ENCODE measurements at places on chromosomes 16 and 17.

DNA sequence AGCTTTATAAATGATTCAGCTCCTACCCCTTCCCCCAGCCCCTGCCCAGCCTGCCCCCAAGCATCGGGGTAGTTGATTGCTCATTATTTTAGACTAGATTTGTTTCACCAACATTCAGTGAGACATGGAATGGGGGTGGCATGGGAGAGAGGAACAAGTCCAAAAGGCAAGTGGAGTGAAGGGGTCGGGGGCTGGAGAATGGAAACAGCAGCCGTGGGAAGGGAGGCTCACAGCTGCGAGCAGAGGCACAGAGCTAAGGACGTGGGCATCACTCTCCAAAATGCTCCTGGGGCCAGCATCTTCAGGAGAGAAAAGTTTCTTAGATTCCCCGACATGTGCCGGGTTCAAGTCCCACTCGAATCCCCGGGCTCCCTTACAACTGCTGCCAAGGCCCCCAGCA lies 19.3 kb downstream of the PIPOX start:
- DNase-seq = no peak

GRCh38 chr16:66360624-66361324 lies 5.7 kb upstream of the CDH5 start:
- DNase-seq = no peak

- no peak for DNase-seq
Measured at GRCh38 chr16:54009464-54010176, 277.0 kb downstream of the IRX3 start.

- DNase-seq = no peak
Measured at GRCh38 chr17:27593232-27593856, 37.6 kb upstream of the LGALS9 start.

DNA sequence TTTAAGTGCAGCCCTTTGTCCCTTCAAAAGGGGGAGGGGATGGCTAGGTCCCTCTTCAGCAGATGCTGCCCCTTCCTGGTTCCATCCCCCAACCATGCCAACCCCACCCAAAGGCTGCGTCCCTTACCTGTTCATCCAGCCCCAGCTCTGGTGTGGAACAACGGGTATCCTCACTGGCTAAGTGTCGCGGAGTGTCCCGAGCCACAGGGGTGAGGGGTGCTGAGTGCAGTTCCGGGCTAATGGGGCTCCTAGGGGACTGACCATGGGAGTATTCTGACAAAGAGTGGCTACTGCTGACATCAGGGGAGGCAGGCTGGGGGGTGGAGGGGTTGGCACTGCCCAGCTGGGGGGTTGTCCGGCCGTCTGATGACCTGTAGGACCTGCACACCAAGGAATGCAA lies 32.9 kb downstream of the STH start:
- no peak for DNase-seq

GRCh38 chr17:39191750-39192510 lies 5.5 kb downstream of the CACNB1 start:
- no peak for DNase-seq

GRCh38 chr17:79696610-79696982 lies 34.1 kb upstream of the ENPP7 start:
- DNase-seq = no peak

DNA sequence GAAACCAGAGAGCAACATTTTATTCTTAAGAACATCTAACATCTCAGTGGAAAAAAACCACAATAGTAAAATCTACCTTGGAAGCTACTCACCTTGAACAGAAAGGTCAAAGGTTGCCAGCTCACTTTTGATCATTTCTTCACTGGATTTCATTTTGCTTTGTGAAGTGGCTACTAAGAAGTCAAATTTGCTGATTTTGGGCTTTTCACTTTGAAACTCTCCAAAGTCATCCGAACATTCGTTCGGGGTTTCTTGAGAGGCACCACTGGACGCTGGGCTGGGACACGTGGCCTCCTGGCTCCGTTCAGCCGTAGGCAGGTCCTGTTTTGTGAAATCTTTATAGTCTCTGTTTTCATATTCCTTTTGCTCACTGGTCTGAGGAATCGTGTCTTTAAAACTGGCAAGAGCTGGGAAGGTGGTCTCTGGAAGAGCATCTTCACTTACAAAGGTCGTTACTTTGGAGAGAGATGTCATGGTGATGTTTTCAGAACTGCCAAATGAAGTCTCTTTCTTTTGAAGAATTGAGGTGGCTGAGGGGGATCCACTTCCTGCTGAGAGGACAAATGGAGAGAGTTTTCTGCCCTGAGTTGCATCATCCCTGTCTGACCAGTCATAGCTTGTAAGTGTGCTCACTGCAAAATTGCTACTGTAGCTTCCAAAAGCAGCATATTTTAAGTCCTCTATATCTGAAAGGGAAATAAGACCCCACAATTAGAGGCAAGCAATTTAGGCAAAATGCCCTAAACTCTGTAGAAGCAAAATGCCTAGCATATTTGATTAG lies 52.4 kb downstream of the DUSP14 start:
- no peak for DNase-seq

GRCh38 chr17:58730937-58731336 lies 24.7 kb upstream of the PPM1E start:
- DNase-seq = no peak

DNA sequence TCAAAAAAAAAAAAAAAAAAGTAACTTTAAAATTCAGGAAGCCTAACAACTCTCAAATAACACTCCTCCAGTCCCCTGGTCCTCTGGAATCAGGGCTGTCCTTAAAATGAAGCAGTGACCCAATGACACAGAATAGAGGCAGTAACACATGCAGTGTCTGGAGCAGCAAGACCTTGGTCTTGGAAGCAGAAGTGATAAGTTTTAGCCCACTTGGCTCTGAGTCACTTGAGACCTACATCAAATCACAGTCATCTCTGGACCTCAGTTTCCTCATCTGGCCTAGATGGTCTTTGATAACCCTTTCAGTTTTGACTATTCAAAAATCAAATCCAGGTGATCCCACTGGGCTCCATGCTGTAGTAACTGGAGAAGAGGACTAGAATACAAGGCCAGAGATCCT lies 39.0 kb downstream of the LYRM1 start:
- DNase-seq = no peak

DNA sequence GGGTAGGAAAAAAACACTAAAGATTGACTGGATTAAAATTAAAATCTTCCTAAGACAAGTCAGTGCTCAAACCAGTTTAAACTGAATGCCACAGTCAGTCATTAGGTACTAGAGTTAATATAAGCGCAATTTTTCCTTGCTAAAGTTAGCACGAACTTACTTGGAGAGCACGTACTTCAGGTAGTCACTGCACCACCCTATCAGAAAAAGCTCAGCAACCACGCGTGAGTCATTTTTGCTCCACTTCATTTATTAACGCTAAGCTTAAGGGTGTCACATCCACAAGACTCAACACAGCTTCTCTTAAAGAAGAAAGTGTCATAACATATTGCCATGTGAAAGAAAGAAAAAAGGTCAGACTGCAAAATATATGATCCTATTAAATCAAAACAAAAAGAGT lies 53.1 kb downstream of the TEX2 start:
- no peak for DNase-seq

- no peak for DNase-seq
Measured at GRCh38 chr17:17732892-17733670, 51.8 kb downstream of the RAI1 start.

GRCh38 chr16:64830653-64831052 lies 291.2 kb downstream of the CDH11 start:
- no peak for DNase-seq

All from activated T-cell treated with anti-CD3 and anti-CD28 coated beads for 24 hours (primary cell).